RPMI7951 (cell line): ENCODE measurements at places on chromosomes 2 and 18. TPM values are rescaled to one million over a fixed set of nuclear protein-coding genes. Genes with fewer than 3 reads are reported as not detected.

- DNase-seq = peak; percentile 40
Measured at GRCh38 chr2:224162122-224162521, 123.0 kb upstream of the SERPINE2 start.

Gene ING5
- 10.7 and 24.9 TPM in 2 replicates for total RNA-seq

Gene DIS3L2
- 14.9 and 22.2 TPM in 2 replicates for total RNA-seq

- DNase-seq = peak; percentile 70
Measured at GRCh38 chr18:79790996-79791972, 6.5 kb upstream of the KCNG2 start.

- DNase-seq = no peak
Measured at GRCh38 chr2:152564754-152565551, 152.3 kb downstream of the PRPF40A start.

Gene EPB41L3
- 5.8 and 6.4 TPM in 2 replicates for total RNA-seq

GRCh38 chr2:7940723-7941122 is 741.1 kb upstream of the ID2 start:
- no peak for DNase-seq
